ENCODE measurements at places on chromosomes 11 and 22. TPM values are rescaled to one million over a fixed set of nuclear protein-coding genes. Genes with fewer than 3 reads are reported as not detected.
A peak's percentile ranks its signal among the peaks of the same experiment; 100 is the strongest.

Gene SLC15A3
- total RNA-seq: not detected

Gene MS4A12
- total RNA-seq: not detected

Gene CALCA
- total RNA-seq: not detected

Gene TBX10
- total RNA-seq: not detected

Gene CHRM4
- not detected for total RNA-seq

Gene FGF4
- not detected for total RNA-seq

Gene GRIK4
- not detected for total RNA-seq

Gene C1QTNF5
- not detected for total RNA-seq

Gene RCOR2
- not detected for total RNA-seq

Gene MS4A6E
- not detected for total RNA-seq

DNA sequence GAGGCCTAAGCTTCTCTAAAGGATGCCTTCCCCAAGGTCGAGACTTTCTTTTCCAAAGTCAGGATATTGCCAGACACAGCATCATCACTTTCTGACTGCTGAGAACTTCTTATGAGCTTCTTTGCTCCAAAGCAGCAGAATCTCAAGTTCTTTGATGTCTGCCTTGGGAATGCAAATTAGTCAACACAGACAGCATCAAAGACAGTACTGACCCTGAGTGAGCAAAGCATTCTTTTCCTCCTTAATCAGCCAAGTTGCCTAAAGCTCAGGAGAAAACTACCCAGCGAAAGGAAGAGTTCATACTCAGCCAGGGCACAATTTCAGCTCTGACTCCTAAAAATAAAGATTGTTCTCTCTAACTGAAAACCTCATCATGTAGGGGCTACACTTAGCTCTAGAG, 98.0 kb downstream of the SLC36A4 start:
- no peak for DNase-seq

DNA sequence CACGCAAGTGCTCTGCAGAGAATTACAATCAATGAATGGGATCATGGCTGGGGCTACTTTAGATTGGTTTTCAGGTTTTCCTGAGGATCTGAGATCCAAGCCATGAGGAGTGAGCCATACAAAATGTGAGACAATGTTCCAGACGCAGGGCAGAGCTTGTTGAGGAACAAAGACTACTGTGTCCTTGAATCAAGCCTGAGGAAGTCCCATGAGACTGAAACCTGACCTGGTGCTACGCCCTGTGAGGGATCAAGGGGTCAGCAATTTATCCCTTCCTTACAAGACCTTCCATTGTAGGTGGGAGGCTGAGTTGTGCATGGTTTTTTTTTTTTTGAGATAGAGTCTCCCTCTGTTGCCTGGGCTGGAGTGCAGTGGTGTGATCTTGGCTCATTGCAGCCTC, 2.1 kb downstream of the INCENP start:
- no peak for DNase-seq

DNA sequence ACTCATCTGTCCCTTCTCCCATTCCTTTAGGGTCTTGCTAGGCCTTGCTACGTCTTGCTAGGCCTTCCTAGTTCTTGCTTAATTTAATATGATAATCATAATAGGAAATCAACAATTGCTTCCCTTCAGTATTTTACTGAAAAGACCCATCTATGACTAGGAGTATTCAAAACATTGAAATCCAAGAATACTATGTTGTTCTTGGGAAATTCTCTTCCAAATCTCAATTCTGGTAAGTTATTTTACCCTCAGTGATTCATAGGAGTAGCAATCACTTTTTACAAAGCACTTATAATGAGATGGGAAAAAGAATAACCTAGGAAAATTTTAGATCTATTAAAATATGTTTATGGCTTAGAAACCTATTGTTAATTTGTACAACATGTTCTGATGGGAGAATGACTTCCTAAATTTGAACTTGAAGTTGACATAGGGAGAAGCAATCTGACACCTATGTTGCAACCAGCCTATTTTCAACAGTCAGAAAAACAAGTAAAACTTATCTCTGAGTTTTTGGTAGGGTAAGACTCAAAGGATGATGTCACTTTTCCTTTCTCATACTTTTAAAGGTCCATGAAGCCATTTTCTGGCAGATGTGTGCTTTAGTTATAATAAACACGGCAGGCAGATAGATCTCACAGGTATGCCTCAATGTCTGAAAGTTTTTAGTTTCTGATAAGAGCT, 29.5 kb upstream of the HIPK3 start:
- no peak for DNase-seq

- DNase-seq: no peak
Observed at GRCh38 chr11:11148596-11148995, 204.5 kb downstream of the CSNK2A3 start.

DNA sequence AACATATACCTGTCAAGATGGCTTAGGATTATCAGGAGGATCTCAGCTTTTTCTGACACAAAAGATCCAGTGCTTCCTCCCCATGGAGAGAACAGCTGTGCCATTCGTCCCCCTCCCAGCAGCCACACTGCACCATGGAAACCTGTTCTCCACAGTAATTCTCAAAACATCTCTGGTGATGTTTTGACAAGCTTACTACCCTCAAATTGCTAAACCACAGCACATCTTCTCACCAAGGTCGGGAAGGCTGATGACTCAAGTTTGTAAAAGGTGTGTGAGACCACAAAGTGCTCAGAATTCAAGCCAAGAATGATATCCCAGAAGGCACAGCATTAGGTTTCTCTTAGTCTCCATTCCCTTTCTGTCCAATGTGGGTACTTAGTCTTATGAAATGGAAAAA, 3.9 kb upstream of the RAB38 start:
- DNase-seq: peak; percentile 52

GRCh38 chr11:128859563-128860441, 7.3 kb downstream of the KCNJ1 start:
- DNase-seq: no peak

- DNase-seq: no peak
Observed at GRCh38 chr11:114775875-114776621, 97.7 kb downstream of the NXPE2 start.

DNA sequence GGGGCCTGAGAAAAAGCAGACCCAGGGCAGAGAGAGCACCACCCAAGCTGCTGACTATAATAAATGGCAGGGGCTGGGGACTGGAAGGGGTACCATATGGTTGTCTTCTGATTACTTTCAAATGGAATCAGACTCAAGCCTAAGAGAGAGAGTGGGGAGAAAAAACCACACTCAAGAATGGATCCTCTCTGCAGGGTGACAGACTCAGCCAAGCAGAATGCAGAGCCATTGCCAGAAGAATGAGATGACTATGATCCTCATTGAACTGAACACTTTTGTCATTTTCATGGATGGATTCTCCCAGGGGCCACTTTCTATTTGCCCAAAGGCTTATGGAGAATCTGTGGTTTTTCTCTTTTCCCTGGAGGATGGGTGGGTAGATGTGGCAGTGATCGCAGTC, 8.7 kb downstream of the UBASH3B start:
- DNase-seq: no peak

- DNase-seq: peak; percentile 7
Observed at GRCh38 chr11:94790661-94791180, 22.6 kb downstream of the AMOTL1 start.

- DNase-seq: no peak
Observed at GRCh38 chr11:86176165-86176884, 68.2 kb upstream of the EED start.

- DNase-seq: no peak
Observed at GRCh38 chr11:125346179-125346530, 149.9 kb downstream of the FEZ1 start.

- DNase-seq: peak; percentile 73
Observed at GRCh38 chr22:42769574-42770447, 49.1 kb upstream of the A4GALT start.

- no peak for DNase-seq
Observed at GRCh38 chr11:105603156-105603555, 6.7 kb upstream of the GRIA4 start.

GRCh38 chr11:7654195-7654705, 19.1 kb downstream of the CYB5R2 start:
- DNase-seq: no peak

- no peak for DNase-seq
Observed at GRCh38 chr11:4430051-4430450, 19.0 kb upstream of the OR52K2 start.

DNA sequence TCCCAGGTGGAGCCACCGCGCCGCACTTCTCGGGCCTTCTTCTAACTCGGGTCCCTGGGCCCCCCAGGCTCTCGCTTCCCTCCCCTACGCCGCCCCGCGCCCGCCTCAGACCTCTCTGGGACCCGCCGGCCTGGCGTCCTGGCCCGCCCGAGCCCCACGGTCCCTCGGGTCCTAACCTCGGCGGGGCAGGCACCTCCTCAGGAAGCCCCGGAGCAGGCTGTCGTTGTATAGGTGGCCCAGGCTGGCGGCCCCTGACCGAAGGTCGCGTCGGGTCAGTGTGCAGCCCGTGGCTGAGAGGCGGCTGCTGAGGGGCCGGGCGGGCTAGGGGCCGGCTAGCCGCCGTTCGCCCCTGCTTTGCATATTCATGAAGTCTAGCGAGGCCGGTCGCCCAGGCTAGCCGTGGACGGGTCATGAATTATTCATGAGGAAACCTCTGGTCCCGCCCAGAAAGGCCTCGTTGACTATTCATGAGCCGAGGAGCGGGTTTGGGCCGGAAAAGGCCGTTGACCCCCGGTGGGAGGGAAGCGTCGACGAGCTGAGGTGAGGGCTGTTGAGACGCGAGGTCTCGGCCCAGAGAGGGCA, at the start of gene HORMAD2:
TSS of gene HORMAD2 (plus strand) at position 513 of the 582 bp plus-strand sequence. CDS start 13,489 bp downstream, outside the sequence.
- DNase-seq: peak; percentile 25

DNA sequence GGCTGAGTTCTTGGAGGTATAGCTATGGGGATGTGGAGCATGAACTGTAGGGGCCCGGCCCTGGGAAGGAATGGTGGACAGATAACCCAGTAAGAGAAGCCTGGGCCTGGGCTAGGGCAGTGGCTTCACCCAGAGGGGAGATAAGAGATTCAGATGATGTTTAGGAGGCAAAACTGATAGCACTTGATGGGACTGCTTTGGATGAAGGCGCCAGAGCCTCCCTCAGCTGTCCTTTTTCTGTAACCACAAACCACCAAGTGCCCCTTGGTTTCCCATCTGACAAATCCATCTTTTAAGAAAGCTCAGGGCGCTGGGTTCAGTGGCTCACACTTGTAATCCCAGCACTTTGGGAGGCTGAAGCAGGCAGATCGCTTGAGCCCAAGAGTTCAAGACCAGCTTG, 23.4 kb downstream of the RELT start:
- DNase-seq: no peak

- DNase-seq: no peak
Observed at GRCh38 chr11:12441231-12441861, 64.0 kb downstream of the PARVA start.

- DNase-seq: no peak
Observed at GRCh38 chr11:11349870-11350337, 3.1 kb downstream of the CSNK2A3 start.

DNA sequence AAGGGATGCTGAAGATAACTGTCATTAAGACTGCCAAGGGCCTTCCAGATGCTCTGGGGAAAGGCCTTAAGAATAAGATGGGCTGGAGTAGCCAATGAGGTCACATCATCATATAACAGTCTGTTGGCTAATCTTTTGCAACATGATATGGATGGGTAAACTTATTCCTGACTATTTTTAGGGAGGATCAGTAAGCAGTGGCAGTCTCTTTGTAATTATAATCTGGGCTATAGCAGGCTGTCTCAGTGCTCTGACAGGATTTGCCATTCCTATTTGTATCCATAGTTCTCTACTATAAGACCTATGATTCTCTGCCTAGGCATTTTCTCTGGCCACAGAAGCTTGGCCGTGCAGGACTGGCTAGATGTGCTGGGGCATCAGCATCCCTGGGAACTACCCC, 16.1 kb upstream of the CALCB start:
- no peak for DNase-seq

DNA sequence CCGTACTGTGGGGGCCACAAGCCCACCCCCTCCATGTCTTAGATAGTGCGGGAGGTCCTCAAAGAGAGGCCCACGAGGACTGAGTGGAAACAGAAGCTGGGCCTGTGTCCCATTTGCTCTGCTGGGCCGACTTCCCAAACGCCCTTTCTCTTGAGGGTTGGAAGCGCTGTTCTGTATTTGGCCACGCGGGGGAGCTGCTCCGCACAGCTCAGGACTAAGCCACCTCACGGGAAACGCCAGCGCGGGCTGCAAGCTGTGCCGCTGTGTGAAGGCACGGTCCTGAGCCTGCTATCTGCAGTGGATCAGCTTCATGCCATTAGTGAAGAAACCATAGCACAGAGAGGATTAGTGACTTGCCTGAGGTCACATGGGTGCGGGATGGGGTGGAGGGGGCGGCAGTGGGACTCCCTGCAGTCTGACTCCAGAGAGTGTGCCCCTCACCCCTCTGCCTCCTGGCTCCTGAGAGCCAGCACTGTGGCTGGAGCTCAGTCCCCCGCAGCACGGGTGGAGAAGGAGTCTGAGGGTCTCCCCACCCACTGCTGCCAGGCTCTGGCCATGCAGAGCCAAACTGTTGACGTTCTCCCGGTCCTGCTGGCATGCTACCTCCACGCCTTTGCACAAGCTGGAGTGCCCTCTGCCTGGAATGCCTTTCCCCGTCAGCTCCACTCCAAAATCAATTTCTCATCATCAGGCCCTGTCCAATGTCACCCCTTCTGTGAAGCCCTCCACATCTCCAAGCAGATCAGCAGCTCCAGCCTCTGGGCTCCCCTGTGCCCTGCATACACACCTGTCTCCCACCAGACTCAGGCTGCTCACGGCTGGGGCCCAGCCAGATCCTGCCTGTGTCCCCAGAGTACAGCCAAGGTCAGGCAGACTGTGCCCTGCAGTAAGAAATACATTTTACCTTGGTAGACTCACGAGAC, 51.5 kb upstream of the LRRC32 start:
- DNase-seq: peak; percentile 40

DNA sequence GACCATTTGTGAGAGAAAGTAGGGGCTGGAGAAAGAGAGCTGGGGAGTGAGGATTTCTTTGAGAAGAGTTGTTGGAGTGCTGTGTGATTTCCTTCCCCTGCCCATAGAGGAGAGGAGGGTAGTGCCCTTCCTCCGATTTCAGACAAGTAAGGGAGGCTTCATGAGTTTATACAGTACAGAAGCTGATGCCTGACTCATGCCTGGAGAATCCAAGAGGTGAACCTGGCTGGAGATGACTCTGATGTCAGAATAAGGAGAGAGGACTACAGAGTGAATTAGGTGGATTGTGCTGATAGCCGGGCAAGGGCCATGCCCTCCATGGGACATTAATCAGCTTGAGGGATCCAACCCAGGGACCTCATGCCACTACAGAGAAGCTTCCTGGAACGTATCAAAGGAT, 91.6 kb downstream of the FAR1 start:
- DNase-seq: no peak

DNA sequence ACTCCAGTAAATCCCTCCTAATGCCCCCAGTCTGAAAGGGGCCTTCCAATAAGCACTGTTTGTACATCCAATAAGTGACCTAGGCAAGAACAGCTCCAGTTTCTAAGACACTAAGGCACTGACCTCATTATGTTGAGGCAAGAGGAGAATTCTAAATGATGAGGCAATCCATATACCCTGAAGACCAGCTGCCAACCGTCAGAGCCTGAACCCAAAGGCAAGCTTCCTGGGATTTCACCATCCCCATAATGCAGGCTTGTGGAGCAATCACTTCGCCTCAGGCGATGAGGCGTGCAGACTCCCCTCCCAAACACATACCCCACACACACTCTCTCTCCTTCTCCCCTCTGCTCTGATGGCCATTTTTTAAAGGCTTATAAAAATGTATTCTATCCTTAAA, 49.5 kb downstream of the LGR4 start:
- no peak for DNase-seq

GRCh38 chr11:83692675-83693074, 406.5 kb upstream of the CCDC90B start:
- no peak for DNase-seq

- DNase-seq: no peak
Observed at GRCh38 chr11:111843661-111844060, 27.7 kb downstream of the ALG9 start.

- DNase-seq: no peak
Observed at GRCh38 chr22:49262167-49262566, 565.5 kb downstream of the BRD1 start.

- DNase-seq: no peak
Observed at GRCh38 chr11:133947321-133947756, 9.4 kb downstream of the IGSF9B start.

Measured in Caki2 (cell line).